Muscle of leg (tissue), 16 donors: ENCODE measurements at places on chromosomes 12 and 14.

- DNase-seq, result no peak
Measured at GRCh38 chr14:97298736-97299135, 501.6 kb downstream of the VRK1 start.

GRCh38 chr14:22559041-22559440, 30.0 kb downstream of the DAD1 start:
- no peak for DNase-seq

- no peak for DNase-seq
Measured at GRCh38 chr12:43912859-43913258, 77.0 kb downstream of the TMEM117 start.

DNA sequence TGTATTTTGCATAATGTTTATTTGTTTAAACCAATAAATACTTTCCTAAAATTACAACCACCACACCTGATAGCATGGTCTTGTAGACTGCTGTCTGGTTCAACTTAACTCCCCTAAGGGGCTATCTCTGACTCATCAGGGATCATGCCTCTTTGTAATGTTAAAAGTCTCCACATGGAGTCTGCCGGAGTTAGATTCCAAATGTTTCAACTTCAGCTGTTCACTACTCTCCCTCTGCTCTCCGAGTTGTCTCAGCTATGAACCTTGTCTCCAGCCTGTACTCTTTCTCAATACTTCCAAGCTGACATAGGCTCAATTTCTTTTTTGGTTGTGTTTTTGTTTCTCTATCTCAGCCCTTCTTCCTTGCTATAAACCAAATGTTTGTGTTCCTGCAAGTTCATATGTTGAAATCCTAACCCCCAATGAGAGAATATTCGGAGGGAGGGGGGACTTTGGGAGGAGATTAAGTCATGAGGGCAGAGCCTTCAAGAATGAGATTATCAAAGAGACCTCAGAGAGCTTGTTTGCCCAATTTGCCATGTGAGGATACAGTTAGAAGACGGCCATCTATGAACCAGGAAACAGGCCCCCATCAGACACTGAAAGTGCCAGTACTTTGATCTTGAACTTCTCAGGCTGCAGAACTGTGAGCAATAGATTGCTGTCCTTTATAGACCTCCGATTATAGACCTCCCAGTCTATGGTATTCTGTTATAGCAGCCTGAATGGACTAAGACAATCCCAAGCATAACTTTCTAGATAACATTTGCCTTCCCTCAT, 858.2 kb downstream of the VRK1 start:
- no peak for DNase-seq

- no peak for DNase-seq
Measured at GRCh38 chr14:31244626-31245025, 37.0 kb upstream of the HECTD1 start.

GRCh38 chr12:49698619-49699545, 8.3 kb downstream of the FMNL3 start:
- peak; percentile 83 for DNase-seq

- DNase-seq, result no peak
Measured at GRCh38 chr12:124605883-124606774, 38.7 kb upstream of the NCOR2 start.

GRCh38 chr14:61420326-61420725, 98.9 kb downstream of the PRKCH start:
- DNase-seq, result no peak

DNA sequence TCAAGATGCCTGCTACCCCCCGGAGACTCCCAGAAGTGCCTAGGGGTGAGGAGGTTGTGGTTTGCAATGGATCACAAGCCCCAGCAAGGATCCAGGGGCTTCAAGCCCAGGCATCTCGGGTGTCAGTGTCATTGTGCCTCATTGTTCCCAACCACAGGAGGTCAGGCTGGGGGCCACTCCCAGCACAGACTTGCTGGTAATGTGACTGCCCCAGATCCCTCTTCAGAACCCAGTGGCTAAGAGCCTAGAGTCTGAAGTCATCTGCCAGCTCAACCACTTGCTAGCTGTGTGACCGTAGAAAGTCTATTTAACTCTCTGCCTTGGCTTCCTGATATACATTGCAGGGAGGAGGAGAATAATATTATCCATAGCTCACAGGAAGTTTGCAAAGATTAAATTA, 7.7 kb upstream of the ASB2 start:
- DNase-seq, result no peak

- DNase-seq, result peak; percentile 36
Measured at GRCh38 chr14:102140027-102140749, 491 bp downstream of the WDR20 start.

GRCh38 chr12:57146961-57147944, at the start of gene LRP1-AS:
TSS of gene LRP1-AS (minus strand) at chr12:57147619.
- peak; percentile 47 for DNase-seq

DNA sequence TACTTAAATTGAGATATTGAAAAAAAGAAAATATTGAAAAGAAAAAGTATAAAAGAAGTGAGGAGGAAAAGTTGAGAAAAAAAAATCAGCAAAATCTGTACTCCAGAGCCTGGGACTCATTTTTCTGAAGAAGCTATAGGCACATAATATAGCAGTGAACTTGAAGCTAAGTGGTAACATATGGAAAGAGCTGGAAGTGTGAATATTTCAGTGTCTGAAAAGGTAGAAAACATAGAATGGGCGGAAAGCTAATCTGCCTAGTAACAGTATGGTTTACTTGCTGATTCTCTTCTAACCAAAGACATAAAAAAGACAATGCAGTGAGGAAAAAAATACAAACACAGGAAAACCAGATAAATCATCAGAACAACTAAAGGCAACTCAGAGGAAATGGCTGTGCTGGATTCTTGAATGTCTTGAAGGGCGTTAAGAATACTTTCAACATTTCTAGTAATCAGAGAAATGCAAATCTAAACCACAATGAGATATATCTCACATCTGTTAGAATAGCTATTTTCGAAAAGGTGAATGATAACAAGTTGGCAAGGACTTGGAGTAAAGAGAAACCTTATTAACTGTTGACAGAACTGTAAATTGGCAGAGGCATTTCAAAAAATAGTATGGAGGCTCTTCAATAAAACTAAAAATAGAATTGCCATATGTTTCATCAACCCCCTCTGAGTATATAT, 784.6 kb downstream of the LRFN5 start:
- no peak for DNase-seq

DNA sequence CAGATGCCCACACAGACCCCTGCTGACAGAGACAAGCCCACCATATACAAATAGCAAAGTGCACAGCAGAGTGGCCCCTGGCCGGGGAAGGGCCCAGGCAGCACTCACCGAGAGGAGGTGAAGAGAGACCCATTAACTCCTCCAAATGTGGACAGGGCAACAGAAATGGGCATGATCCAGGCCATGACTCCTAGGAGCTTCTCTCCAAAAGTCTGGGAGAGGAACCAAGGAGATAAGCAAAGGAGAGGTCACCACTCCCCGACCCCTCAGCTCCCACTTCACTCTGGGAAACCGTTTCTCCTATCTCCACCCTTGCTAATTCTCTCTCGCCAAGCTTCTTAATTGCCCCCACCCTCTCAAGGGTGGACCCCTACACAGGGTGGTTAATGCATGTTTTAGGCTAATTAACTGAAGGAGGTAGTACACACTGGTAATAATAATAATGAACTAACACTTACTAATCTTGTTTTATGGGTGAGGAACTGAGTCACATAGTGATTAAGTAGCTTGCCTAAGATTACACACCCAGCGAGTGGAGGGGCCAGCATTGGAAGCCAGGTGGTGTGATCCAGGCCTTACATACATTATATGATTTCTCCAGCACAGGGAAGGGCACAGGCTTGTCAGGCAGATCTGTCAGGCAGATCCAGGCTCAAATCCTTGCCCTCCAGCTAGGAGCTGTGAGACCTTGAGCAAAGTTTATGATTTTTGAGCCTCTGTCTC, 18.9 kb upstream of the CEBPE start:
- no peak for DNase-seq

GRCh38 chr12:124422570-124423523, 128.0 kb downstream of the RFLNA start:
- peak; percentile 98 for DNase-seq

GRCh38 chr14:76516884-76517283, 140.9 kb downstream of the ESRRB start:
- DNase-seq, result no peak

GRCh38 chr14:92651758-92652406, 96.5 kb downstream of the LGMN start:
- DNase-seq, result no peak

DNA sequence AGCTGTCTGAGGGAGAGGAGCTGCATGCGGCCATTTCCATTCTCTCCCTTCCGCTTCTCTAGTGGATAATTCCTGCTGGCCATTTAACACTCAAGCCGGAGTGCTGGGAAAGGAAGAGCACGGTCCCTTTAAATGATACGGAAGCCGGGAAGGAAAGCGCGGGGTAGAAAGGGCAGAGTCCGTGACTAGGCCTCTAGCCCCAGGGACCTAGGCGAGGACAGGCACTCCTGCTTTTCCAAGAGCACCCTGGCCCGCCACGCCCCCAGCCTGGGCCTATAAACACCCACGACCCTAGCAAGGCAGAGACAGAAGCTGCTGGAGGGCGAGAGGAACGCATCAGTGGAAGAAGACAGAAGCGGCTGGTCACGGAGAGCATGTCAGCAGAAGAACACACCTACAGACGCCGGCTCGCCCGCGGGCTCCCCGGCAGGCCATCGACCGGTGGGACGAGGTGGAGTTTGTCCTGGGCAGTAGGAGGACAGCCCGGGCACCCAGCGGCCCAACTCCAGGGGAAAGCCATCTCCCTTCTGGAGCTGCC, 1206.6 kb upstream of the TMEM132C start:
- no peak for DNase-seq

GRCh38 chr12:117836999-117837736, 131.6 kb downstream of the KSR2 start:
- peak; percentile 85 for DNase-seq

DNA sequence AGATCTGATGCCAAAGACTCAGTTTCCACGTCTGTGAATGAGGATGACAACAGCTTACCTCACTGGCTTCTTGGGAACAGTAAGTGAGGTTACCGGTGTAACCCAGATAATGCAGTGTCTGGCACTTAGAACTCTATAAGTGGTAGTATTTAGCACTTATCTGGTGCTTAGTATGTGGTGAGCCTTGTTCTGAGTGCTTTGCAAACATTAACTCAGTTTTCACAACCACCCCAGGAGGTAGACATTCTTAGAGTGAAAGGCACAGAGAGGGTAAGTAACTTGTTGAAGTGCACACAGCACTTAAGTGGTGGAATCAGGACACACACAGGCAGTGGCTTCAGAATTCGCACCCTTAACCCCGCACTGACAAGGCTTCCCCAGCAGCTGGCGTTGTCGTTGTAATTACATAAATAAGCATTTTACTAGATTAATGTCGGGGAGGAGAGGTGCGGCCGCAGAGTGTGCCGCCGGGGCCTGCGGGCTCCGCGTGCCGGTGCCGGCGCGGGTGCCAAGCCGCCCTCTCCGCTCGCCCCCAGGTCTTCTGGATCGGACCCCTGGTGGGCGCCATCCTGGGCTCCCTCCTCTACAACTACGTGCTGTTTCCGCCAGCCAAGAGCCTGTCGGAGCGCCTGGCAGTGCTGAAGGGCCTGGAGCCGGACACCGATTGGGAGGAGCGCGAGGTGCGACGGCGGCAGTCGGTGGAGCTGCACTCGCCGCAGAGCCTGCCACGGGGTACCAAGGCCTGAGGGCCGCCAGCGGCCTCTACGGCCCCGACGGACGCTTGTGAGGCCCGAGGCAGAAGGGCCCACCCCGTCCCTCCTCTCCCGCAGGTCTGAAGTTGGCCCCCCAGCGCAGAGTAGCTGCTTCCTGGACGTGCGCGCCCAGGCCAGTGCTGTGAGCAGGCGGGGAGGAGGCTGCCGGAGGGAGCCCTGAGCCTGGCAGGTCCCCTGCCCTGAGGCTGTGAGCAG, 4.6 kb downstream of the AQP2 start:
- DNase-seq, result no peak

GRCh38 chr14:104702106-104702505, 12.7 kb downstream of the INF2 start:
- DNase-seq, result no peak

GRCh38 chr14:67749341-67750084, 47.8 kb downstream of the RDH12 start:
- peak; percentile 85 for DNase-seq

- no peak for DNase-seq
Measured at GRCh38 chr12:57483466-57483865, 3.8 kb upstream of the ARHGAP9 start.

DNA sequence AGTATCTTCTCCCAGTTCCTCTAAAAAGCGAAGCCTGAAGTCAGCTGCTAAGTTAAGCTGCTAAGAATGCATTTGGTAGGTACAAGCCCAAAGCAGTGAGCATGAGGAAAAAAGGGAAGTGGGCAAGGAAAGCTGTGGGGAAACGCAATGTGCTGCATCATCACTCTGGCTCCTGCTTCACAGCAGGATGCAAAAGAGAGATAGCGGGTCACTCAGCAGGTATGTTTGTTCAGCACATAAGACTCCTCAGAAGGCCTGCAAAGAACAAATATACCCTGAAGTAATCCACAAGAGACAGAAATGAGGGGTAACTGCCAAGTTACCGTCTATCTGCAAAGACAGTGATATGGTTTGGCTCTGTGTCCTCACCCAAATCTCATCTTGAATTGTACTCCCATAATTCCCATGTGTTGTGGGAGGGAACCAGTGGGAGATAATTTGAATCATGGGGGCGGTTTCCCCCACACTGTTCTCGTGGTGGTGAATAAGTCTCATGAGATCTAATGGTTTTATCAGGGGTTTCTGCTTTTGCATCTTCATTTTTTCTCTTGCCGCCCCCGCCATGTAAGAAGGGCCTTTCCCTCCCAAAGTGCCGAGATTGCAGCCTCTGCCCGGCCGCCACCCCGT, 127.4 kb upstream of the EGLN3 start:
- DNase-seq, result peak; percentile 72

DNA sequence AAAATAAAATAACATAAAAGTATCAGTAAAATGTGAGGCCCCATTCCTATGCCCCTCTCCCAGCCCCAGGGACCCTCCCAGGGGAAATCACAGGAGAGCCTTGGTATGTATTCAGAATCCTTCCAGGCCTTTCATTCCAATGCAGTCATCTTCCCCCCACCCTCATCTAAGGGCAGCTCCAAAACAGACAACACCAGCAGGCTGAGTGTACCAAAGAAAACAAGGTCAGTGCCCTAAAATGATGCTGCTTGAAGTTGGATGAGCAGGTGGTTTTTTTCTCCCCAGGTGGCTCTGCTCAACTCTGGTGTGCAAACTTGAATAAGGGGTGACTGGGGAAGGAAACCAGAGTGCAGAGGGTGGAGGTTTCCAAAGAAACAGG, 56.2 kb downstream of the TSPAN9 start:
- no peak for DNase-seq

GRCh38 chr12:70609739-70610491, 27.3 kb downstream of the PTPRB start:
- DNase-seq, result peak; percentile 60
